Vagina (tissue), 2 donors: ENCODE measurements at places on chromosomes 11 and 22. TPM values are rescaled to one million over a fixed set of nuclear protein-coding genes. Genes with fewer than 3 reads are reported as not detected.

Gene ST14
- total RNA-seq, result 43.2 TPM

Gene NNMT
- total RNA-seq, result 898 TPM

Gene BET1L
- total RNA-seq, result 26.5 TPM

Gene ZC3H12C
- 16.7 TPM for total RNA-seq

Gene BARX2
- total RNA-seq, result 25.3 TPM

Gene MORC2
- 18.4 TPM for total RNA-seq

Gene KCTD17
- total RNA-seq, result 27.5 TPM

Gene C11orf87
- not detected for total RNA-seq

Gene CLCF1
- 20.6 TPM for total RNA-seq

Gene SLC43A3
- 53.5 TPM for total RNA-seq

Gene SERPIND1
- not detected for total RNA-seq
